C1 segment of cervical spinal cord (tissue), 14 donors: ENCODE measurements at places on chromosomes 7 and 10.

DNA sequence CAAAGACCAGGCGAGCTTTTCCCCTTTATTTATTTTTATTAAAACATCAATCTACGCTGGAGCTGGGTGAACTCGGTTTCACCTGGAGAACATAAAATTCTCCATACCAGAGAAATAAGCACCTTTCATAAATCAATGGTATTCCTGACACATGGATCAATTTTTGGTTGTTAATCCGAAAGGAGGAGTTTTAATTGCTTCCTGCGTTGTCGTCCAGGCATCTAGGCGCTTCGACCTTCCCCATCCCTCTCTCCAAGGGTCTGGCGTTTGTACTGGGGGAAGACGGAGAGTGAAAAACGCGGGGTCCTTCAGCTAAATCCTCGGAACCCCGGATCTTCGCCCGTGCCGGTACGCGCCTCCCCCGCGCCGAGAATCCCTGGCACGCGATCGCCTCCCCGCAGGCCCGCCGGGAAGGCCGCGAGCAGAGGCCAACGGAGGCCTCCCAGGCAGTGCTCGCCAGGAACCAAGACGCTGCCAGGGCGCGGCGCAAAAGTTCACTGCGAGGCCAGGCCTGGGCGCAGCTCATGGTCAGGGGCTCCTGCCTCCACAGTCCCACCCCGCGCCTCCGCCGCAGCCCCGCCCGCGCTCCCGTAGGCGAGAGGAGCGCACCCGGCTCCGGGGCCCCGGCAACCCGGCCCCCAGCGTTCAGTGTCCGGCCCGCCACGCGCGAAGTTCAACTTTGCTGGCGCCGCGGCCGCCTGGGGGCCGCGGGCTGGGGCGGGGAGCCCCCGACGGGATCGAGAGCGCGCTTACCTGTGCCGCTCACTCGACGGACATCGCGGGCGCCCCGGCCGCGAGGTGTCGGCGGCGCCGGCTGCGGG lies 8.3 kb upstream of the EBF3 start:
- no peak for DNase-seq

GRCh38 chr7:82376739-82377138 lies 66.8 kb downstream of the CACNA2D1 start:
- no peak for DNase-seq

DNA sequence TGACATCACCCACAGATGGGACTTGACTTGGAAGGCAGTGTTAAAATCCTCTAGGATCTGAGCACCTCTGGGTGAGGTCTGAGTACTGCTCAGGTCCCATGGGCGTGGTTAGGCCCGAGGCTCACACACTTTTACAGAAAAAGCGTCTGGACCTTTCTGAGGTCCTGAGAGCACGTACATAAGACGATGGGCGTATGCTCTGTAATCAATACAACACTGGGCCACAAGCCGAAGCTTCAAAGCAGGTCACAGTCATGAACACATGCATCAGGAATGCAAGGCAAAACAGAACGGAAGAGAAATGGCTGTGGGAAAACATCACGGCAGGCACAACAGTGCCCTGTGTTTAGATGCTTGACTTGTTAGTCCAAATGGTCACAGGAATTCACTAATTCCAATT lies 112.2 kb downstream of the LARP4B start:
- no peak for DNase-seq

- DNase-seq: no peak
Measured at GRCh38 chr10:100724531-100725027, 20.8 kb upstream of the PAX2 start.

- no peak for DNase-seq
Measured at GRCh38 chr10:30215141-30215540, 133.9 kb downstream of the MTPAP start.

DNA sequence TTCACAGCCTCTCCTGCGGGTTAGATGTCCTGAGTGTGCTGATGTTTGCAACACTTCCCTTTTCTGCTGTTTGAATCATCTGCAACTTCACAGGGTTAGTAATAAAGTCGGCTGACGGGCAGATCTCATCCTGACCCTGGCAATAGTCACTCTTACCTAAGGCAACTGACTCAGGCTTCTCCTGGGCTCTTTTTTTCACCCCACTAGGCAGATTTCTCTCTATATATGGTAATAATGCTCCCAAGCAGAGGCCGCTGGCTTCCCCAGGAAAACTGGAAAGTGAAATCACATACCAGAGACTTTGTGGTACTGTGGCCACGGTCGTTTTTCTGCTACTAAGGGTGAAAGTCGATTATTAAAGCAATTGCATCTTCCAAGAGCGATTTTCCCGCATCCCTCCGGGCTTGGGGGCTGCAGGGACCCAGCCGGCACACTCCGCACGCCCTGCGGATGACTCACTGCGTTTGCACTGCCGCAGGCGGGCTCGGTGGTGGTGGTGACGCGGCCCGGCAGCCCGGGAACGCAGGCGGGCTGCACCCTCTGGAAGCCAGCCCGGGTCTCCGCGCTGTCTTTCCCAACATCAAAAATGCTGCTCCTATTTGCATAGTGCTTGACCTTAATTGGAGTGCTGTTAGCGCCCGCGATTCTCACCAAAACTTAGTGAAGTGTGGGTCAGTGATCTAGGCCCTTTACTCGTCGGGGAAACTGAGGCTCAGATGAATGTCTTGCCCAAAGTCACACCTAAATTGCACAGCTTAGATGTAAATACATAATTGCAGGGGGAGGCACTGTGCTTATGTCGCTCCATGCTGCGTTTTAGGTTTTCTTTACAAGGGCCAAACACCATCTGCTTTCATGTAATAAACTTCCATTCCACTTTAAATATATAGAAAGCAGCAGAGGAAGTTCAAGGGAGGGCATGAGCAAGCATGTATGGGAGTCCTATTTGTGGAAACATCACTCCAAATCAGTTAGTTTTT lies 47.6 kb upstream of the ITGB1 start:
- DNase-seq: peak; percentile 6

GRCh38 chr10:95537542-95537927 lies 23.6 kb downstream of the SORBS1 start:
- DNase-seq: no peak

- DNase-seq: no peak
Measured at GRCh38 chr7:111229181-111229740, 138.3 kb downstream of the LRRN3 start.

DNA sequence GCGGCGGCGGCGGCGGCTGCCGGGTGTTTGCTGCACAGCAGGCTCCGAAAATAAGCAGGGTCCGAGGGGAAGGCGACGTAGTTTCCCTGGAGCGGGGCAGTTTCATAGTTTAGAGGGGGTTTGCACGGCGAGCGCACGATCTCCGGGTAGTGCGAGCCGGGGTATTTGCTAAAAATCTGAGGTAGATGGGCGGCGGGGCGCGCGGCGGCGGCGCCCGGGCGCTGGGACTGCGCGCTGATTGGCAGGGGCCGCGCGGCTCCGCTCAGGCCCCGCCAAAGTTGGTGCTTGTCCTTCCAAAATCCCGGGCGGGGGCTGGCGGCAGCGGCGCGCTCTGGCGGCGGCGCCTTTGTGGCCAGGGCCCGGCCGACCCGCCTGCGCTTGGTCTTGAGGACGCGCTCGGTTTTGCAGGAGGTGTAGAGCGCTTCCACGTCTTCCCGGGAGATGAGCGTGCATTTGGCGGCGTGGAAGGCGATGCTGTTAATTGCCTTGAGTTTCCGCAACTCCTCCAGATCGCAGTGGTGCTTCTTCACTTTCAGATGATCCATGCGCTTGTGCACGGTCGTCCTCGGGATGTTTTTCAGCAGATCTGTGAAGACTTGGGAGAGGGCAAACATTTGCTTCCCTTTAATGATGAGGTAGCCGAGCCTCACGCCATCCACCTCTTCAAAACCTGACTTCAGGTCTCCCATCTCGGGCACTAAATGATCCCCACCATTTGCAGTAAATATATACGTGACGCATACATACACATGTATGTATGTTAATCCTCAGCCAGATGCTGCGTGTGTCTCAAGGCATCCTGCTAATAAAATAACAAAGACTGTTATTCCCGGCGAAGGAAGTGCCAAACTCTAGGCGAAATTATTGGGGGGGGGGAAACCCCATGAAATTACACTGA lies 8.1 kb downstream of the SKIDA1 start:
- peak; percentile 48 for DNase-seq

GRCh38 chr10:102723989-102724388 lies 9.6 kb downstream of the SFXN2 start:
- no peak for DNase-seq

GRCh38 chr10:16870331-16870730 lies 53.1 kb upstream of the RSU1 start:
- no peak for DNase-seq

- peak; percentile 16 for DNase-seq
Measured at GRCh38 chr7:1432411-1433082, 26.7 kb downstream of the MICALL2 start.

DNA sequence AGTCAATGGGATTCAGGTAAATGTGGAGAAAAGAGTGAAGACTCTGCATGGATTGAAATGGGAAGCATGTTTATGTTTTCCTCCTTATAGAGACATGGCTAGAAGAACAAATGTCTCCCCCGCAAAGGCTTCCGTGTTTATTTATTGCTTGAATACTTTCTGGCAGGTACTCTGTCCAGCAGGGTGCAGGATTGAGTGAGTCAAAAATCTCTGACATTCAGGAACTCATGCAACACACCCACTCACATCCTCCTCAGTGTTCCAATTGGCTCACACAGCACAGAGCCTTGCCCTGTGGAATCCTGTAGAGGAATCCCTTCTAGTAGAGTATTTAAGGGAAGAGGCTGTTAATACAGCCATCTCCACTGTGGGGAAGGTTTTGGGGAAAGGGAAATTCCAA lies 290.3 kb upstream of the VWC2 start:
- no peak for DNase-seq

GRCh38 chr7:140003913-140004382 lies 58.8 kb downstream of the PARP12 start:
- DNase-seq: no peak

GRCh38 chr7:31022726-31023125 lies 29.4 kb upstream of the ADCYAP1R1 start:
- no peak for DNase-seq

GRCh38 chr10:24440817-24441797 lies 232.2 kb downstream of the KIAA1217 start:
- DNase-seq: no peak

DNA sequence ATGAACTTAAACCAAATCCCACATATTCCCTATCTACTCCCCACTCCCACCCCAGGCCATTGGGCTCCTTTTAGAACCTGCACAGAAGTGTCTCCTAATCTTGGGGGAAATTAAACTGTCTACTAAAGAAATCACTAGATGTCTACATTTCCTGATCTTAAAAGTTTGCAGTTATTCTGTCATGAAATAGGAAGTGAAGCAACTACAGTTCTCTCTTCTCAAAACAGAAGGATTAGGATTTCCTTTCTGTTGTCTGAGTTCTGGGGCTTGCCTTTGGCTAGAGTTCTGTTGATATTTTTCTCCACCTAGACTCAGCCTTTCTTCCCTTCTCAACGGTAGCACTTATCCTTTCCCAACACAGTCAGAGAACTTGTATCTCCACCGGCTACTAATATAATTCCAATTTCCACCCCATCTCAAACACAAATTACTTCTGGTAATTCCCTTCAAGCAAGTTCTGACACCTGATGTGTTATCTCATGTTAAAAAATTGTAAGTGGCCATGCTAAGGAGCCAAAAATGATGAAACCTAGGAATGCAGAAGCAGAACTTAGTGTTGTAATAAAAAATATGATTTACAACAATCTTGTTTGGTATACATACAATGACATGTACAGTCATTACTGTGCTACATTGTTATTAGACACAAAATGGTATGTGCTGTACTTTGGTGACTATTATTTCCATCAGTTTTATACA lies 12.1 kb downstream of the OR9A4 start:
- no peak for DNase-seq
